WERI-Rb-1 (cell line): ENCODE measurements at places on chromosomes 3 and 15.

DNA sequence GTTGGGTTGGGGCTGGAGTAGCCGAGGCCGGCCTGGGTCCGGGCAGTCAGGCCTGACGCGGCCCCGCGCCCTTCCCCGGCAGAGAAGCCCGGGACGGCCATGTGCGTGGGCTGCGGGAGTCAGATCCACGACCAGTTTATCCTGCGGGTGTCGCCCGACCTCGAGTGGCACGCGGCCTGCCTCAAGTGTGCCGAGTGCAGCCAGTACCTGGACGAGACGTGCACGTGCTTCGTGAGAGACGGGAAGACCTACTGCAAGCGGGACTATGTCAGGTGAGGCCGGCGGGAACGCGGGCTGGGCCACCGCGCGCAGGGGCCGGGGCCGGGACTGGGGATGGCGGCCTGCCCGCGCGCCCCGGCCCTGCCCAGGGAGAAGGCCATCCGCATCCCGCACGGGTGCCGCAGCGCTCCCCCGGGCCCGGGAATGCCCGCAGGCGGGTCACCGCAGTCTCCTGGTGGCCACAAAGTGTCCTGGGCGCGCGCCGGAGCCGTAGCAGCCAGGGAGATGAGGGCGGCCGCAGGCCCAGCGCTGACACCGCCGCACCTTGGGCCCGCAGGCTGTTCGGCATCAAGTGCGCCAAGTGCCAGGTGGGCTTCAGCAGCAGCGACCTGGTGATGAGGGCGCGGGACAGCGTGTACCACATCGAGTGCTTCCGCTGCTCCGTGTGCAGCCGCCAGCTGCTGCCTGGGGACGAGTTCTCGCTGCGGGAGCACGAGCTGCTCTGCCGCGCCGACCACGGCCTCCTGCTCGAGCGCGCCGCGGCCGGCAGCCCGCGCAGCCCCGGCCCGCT is 1.3 kb downstream of the ISL2 start:
- DNase-seq = peak; percentile 22

- DNase-seq = no peak
These were observed 485.9 kb downstream of the NSUN3 start for GRCh38 chr3:94548581-94549316.

DNA sequence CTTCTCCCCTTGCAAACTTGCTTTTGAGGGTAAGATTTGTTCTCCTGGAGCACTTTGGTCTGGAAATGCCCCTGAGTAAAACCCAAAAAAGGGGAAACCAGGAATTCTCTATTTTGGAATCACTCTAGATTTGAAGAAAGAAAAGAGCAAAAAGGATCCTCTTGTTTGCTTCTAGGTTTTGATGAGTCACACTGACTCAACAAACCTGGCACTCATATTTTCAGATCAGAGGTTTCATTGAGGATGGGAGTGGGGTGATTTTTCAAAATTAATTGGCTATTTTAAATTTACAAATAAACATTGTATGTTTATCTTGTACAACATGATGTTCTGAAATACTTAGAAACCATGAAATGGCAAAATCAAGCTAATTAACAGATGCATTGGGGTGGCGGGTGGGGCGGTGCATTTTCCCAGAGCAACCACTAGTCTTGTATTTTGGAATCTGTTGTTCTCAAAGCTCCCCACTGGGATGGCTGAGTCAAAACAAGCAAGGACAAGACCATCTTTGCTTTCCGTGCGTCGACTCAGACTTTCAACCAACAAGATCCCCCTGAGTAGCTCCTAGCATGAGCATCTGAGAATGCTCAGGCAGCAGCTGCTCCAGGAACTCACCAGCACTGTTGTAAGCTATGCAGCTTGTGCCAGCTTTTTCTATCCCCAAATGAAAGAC is 451.4 kb downstream of the WDR72 start:
- no peak for DNase-seq

GRCh38 chr3:196175116-196175625 is 36.0 kb downstream of the ZDHHC19 start:
- no peak for DNase-seq

GRCh38 chr15:23483821-23484299 is 36.8 kb upstream of the GOLGA6L2 start:
- DNase-seq = no peak

GRCh38 chr3:39849992-39850715 is 40.7 kb downstream of the MYRIP start:
- no peak for DNase-seq

- DNase-seq = no peak
These were observed 186.7 kb downstream of the SSR3 start for GRCh38 chr3:156368189-156368588.

DNA sequence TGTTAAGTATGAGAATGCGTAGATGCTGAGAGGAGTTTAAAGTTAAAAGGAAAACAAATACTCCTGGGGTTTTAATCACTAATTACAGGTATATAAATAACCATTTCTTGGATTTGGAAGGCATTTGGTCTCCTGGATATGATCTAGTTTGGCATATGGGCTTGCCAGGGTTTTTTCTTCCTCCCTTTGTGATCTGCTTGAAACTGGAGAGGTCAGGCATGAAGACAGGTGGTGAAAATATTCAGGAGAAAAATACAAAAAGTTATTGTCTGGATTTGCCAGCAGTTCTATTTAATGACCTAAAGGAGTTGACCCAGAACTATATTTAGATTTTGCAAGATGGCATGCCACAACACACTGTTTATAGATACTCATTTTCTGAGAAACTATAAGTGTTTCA is 136.3 kb downstream of the DIPK2A start:
- DNase-seq = no peak

- DNase-seq = no peak
These were observed 255.3 kb downstream of the RBMS3 start for GRCh38 chr3:29536016-29536758.

- DNase-seq = peak; percentile 54
These were observed at the start of gene UCN2 for GRCh38 chr3:48563382-48563918. Gene UCN2 (minus strand): TSS chr3:48563781. CDS start chr3:48563124, 657 bp downstream.

DNA sequence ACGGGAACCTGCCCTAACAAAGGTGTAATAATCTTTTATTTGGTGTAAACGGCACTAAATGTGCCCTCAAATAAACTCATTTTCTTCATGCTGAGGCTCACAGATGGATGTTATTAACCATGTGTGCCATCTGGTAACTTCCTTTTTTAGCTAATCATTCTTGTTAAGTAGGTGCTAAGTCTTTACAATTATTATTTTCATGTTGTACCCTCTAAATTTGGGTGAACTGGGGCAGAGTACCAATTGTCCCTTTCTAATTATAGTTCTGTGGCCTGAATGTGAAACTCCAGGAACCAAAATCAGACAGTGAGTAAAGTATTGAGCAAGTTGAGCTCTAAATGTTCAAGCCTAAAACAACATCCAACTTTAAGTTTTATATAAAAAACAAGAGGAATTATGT is 220.7 kb upstream of the CADM2 start:
- DNase-seq = no peak

DNA sequence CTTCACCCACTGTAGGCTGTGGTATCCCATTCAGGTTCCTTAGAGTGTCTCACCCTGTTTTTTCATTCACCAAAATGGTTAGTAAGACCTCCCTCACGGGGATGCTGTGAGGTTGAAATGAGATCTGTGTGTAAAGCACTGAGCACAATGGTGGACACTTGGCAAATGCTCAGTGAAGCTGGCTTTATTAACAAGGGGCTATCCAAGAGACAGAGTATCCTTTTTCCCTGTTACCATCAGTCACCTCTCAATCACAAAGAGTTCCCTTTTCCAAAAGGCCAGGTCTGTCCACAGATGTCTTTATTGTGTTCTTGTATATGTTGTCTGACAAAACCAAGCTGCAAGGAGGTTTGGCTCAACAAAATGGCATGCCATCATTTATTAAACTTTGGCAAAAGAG is 138.9 kb upstream of the RARB start:
- DNase-seq = no peak

DNA sequence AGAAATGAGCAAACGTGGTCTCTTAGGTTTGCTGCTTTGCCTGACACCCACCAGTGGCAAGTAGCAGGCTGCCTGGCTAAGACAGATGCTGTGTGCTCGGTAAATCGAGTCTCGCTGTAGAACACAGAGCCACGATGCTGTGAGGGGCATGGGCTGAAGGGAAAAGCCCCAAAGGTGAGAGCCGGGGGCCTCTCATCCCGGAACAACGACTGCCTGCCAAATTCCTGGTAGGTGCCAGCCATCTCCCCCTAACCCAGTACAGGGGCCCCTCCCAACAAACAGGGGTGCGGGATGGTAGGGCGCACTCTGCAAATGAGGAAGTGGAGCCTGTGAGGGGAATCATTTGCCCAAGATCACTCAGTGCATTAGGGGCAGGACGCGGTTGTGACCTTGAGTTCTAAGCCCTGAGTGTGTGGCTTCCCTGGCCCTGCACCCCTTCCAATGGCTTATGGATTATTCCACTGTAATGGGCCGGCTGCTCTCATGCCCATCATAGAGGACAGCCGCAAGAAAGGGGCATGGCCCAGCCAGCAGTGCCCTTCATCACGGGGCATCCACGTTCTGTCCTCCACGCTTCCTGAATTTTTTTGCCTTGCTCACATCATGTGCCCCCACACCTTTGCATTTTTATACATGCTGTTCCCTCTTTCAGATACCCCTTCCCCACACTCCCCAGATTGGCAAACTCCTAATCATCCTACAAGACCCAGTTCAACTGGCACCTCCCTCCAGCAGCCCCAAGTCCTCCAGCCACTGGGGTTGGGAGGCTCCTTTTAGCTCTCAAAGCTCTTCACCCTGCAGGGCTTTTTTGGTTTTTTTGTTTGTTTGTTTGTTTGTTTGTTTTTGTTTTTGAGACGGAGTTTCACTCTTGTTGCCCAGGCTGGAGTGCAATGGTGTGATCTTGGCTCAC is 125.4 kb downstream of the NUP210 start:
- DNase-seq = no peak

GRCh38 chr3:99429502-99429901 is 208.9 kb upstream of the COL8A1 start:
- no peak for DNase-seq

DNA sequence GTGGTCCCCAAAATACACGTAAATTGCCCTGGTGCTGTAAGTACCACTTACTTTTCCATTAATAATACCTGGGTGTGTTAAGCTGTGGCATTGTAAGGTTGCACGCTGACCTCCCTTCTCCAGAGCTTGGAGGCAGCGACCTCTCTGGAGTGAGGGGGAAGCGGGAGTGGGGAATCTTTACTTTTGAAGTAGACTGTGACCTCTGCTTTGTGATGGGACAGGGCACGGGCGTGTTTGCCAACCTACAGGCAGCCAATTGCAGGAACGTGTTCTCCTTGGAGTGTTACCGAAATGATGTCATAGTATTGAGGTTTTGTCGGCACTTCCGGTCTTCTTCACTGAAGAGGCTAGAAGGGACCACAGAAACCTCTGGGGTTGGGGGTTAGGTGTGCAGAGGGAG is 227.3 kb upstream of the C2CD4B start:
- no peak for DNase-seq

- DNase-seq = peak; percentile 62
These were observed 16.6 kb downstream of the EPB42 start for GRCh38 chr15:43204016-43204901.

- peak; percentile 74 for DNase-seq
These were observed 5.3 kb upstream of the RBPMS2 start for GRCh38 chr15:64780600-64781156.

DNA sequence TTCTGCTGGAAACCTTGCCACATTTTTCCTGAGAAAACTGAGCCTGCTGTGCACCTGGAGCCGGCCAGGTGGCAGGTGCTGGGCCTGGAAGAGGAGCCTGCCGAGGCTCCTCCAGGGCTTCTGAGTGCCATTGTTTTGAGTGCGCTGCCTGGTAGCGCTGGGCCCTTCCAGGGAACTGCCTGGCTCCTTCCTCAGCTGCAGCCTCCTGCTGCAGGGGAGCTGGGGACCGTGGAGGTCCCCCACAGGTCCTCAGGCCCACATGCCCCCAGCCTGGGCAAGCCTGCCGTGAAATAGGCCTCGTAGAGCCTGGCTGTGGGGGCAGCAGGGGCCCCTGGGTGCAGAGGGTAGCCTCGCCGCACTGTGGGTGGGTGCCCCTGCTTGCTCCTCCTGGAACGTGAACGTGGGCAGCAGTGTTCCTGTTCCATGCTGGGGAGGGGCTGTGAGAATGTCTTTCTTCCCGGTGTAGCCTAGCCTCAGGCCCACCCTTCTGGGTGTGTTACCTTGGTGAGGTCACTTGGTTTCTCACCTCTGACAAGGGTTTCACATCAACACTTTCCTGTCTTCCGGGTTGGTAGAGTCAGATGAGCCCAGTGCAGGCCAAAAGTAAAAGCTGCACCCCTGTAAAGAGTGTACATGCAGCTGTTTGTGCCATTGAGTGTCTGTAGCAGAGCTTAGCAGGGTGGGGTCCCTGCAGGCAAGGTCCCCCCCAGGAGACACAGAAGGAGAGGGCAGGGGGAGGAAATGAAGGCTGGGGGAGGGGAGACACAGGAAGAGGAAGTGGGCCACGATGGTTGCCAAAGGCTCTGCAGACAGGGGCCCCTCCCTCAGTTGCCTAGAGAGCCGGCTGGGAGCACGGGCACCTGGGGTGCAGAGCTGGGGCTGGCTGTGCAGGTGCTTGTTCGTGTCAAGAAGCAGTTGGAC is 34.5 kb downstream of the KLF13 start:
- no peak for DNase-seq

GRCh38 chr3:122691195-122691594 is 10.6 kb downstream of the PARP14 start:
- no peak for DNase-seq

DNA sequence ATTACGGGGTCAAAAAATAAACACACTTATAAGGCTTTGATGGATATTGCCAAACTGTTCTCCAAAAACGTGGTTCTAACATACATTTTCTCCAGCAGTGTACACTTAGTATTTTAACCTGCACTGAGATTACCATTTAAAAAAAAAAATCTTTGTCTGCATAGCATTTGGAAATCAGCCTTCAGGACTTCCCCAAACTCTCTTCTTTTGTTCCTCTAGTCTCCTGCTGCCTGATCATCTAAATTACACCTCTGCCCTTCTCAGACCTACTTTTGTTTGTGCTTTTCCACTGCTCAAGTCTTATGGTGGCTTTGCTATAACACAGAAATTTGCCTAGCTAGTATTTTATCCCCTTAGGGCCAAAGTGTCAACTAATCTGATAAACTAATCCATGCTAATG is 3.8 kb downstream of the NCEH1 start:
- no peak for DNase-seq

- no peak for DNase-seq
These were observed 6.1 kb downstream of the GRAMD1C start for GRCh38 chr3:113844622-113845222.

- DNase-seq = no peak
These were observed 88.1 kb upstream of the SPRED1 start for GRCh38 chr15:38164507-38164906.

- no peak for DNase-seq
These were observed 94.1 kb upstream of the CHL1 start for GRCh38 chr3:102484-102883.

GRCh38 chr3:184322731-184323487 is 8.5 kb downstream of the EIF4G1 start:
- no peak for DNase-seq

GRCh38 chr15:70964058-70964457 is 71.4 kb downstream of the LRRC49 start:
- DNase-seq = no peak

GRCh38 chr3:59046839-59047238 is 3.0 kb downstream of the CFAP20DC start:
- DNase-seq = no peak

- DNase-seq = no peak
These were observed 301.0 kb upstream of the UMPS start for GRCh38 chr3:124429129-124429815.

GRCh38 chr3:141476033-141476432 is 10.8 kb upstream of the RASA2 start:
- DNase-seq = no peak

GRCh38 chr3:103617961-103618360 is 1183.1 kb downstream of the ZPLD1 start:
- no peak for DNase-seq
